Testis (tissue), 5 donors: ENCODE measurements at places on chromosomes 2 and 18. TPM values are rescaled to one million over a fixed set of nuclear protein-coding genes. Genes with fewer than 3 reads are reported as not detected.

DNA sequence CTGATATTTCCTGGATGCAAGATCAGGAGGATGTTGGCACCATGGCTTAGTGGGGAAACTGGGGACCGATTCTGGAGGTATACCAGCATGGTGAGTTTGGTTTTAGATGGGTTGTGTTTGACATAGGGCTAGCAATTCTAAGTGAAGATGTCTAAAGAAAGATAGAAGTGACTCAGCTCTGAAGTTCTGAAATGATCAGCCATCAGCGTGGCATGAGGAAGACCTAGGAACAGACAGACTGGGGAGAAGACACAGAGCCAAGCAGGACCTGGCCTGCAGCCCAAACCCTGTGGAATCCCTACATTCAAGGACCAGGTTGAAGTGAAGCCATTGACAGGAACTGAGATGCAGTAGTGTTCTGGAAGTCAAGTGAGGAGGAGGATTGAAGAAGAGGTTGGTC, 39.8 kb downstream of the HRH4 start:
- DNase-seq = no peak

DNA sequence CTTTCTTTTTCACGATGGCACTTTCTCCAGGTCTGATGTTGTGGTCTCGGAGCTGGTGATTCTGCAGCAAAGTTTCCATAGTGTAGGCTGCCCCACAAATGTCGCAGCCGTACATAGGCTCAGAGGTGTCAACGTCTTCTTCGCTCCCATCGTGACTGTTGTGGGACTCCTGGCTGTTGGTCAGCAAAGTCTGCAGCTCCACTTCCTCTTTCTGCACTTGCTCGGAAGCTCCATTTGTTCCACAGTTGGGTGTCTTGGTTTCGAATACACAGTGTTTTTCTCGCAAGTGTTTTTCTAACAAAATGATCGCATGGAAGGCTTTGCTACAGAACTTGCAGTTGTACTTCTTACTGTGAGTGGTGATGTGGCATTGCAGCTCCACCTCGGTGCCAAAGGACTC, 126.8 kb downstream of the ZNF521 start:
- DNase-seq = no peak

GRCh38 chr2:240584486-240585031, 2.0 kb upstream of the CAPN10 start:
- no peak for DNase-seq

DNA sequence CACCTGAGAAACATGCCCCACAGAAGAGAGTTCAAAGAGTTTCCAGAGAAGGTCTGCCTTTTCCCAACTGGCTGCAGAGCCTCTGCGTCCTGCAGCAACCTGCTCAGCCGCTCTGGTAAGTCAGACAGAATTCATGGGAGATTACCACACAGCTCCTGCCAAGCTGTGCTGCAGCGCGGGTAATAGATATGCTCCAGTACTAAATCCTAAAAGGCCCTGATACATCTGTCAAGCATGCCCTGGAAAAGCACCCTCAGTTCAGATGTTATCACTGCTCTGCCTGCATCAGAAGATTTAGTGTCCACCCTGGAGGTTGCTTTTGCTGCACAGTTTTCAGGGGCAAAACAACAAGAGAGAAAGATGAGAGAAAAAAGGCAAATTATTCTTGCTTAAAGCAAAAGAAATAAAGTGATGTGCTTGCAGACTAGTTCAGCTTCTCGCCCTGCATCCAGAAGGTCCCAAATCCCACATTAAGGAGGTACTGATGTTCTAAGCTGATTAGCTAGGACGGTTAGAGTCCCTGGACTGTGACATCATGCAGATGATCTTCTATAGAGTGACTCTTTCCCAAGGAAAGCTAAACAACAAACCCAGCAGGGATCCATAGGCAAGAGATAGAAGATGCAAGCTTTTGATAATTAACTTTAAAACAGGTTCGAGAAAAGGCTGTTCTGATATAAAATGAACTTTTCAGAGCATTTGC, 488.6 kb downstream of the BCL11A start:
- no peak for DNase-seq

- no peak for DNase-seq
These were observed 997.9 kb downstream of the TSN start for GRCh38 chr2:122753336-122753735.

DNA sequence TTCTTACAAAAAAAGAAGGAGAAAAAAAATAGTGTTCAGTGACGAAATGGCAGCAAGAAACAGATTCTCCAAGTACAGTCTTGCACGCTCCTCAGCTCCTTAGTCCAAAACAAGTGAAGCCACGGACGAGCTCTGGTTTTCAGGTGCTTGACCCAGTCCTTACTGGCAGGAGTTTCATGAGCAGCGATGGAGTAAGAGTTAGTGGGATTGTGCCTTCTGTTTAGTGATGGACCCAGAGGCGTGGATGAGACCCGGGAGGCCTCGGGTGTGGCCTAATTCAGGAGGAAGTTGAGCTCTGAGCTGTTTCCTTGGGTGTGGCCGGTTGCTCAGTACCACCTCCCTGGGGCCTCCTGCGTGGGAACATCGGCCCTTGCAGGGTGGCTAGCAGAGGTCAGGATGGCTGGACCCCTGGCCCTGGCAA, 52.0 kb downstream of the KIF5C start:
- peak; percentile 41 for DNase-seq

GRCh38 chr18:61551586-61551985, 218.4 kb downstream of the CDH20 start:
- peak; percentile 74 for DNase-seq

- DNase-seq = no peak
These were observed 79.8 kb upstream of the CCDC141 start for GRCh38 chr2:179129574-179130238.

DNA sequence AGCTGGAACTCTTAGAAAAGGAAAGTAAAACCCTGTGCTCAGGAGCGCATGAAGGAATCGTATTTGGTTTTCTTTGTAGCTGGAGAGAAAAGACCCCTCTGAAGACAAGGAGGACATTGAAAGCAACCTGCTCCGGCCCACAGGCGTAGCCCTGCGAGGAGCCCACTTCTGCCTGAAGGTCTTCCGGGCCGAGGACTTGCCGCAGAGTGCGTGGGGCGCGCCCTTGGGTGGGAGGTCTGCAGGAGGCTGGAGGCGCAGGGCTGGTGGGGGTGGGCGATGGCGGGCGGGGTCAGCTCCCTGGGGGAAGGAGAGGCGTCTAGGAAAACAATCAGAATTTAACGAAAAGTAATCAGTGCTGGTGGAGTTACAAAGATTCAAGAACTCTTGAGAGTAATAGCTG, 72.8 kb downstream of the DYSF start:
- no peak for DNase-seq

DNA sequence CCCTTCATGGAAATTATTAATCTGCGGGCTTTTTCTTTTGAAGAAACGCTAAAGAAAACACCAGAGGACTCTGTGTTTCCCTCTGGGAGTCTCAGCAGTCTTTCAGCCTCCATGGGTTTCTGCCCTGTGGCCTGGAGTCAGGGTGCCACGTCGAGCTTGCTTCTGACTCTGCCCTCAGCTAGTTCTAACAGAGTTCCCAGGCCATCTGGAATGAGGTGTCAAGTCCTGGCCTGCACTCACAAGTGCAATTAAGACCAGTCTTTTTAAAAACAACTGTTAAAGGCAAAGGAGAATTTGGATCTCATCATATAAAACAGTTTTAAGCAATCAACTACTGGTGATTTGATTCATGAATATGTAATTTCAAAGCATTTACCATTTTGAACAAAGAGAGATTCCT, 157.3 kb downstream of the RHBDD1 start:
- no peak for DNase-seq

DNA sequence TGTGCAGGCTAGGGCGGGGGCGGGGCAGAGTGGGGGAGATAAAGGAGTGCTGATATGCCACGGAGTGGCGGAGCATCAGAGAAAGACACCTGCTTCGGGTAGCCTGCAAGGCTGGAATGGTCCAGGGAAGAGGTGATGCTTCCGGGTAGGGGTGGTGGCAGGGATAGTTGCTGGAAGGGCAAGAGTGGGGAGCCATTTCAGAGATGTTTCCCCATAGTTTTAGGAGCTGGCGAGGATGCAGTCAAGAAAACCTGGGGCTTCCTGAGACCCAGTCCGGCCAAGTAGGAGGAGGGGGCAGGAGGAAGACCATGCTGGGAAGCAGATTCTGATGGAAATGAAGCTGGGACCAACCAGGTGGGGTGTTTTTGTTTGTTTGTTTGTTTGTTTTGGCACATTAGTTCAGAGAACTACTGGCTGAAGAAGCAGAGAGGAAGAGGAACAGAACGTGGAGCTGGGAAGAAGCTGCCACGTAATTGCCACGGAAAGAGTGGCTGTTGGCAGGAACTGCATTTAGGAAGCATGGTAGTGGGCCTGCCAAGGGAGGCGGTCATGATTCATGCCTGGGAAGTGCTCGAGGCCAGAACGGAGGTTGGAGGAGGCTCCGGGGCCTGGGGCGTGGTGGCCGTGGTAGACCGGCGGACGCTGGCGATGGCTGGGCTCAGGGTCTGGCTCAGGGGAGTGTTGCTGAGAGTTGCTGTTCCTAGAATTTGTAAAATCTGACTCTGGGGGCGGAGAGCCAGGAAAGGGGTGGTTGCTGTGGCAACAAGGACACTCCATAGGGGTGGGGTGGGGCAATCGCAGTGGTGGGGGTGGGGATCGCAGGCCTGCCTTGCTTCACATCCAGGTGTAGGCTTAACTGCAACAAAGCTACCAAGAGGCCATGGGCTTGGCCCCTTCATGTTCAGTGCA, 8.6 kb upstream of the INPP5D start:
- no peak for DNase-seq

DNA sequence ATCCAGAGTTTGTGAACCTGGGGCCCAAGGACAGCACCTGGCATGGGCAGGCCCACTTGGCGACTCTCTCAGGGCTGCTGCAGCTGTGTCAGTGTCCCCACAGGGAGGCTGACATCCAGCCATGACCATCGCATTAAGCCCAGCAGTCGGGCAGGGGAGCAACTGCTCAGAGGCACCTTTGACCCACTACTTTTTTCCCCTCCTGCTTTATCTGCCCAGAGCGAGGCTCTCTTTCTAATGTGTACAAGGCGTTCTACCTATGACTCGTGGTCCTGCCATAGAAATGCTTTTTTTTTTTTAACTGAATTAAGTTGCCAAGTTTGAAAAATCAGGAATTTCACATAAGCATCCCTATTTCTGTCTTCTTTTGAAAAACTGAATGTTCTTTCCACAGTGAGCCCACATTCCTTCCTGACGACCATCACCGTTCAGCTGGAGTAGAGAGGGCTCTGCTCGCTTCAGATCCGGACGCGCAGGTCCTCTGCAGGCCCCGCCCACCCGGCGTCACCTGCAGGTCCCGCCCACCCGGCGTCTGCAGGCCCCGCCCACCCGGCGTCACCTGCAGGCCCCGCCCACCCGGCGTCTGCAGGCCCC, 403 bp upstream of the CLUL1 start:
- peak; percentile 89 for DNase-seq

DNA sequence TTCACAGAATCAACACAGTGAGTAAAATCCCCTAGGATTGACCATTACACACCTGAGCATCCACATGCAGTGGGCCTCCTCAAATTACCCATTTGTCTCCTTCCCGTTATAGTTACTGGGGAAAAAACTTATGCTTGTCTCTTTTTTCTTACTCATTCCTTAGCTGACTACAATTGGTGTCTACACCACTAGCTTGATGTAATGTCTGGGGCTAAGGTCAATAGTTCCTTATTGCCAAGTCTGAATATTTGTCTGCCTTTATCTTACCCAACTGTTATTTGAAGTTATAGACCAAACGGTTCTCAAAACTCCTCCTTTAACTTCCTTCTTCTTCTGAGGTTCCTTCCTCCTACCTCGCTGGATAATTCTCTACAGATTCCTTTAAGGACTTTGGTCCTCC, 41.9 kb upstream of the TMEM17 start:
- no peak for DNase-seq

- DNase-seq = no peak
These were observed 269.3 kb upstream of the NCKAP5 start for GRCh38 chr2:133837441-133838094.

DNA sequence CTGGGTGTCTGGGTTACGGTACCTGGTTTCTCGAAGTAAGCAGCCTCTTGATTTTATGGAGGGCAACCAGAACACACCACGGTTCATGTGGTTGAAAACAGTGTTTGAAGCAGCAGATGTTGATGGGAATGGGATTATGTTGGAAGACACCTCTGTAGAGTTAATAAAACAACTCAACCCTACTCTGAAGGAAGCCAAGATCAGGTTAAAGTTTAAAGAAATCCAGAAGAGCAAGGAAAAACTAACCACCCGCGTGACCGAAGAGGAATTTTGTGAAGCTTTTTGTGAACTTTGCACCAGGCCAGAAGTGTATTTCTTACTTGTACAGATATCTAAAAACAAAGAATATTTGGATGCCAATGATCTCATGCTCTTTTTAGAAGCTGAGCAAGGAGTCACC, 279.8 kb downstream of the PLCL1 start:
- DNase-seq = no peak

DNA sequence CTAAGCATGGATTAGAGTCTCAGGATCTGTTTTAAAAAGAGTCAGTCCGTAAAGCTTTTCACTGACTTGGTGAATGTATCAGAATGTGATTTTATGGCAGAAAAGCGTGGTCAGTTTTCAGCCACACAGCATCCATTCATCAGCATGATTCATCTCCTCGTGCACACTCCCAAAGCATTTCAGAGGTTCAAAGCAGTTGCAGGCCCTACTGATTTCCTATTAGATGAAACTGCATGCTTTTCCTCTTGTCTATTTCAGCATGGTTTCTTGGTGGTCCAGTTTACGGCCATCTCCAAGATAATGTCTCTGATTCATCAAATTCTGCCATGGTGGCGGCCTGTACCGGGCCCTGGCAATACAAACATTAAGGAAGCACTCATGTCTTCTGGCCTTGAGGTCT, 4.8 kb upstream of the PARD6G start:
- DNase-seq = no peak

GRCh38 chr2:190365499-190366204, 22.3 kb downstream of the INPP1 start:
- DNase-seq = no peak

- no peak for DNase-seq
These were observed 53.1 kb downstream of the RAMP1 start for GRCh38 chr2:237912271-237913192.

GRCh38 chr2:221102896-221103688, 469.0 kb downstream of the EPHA4 start:
- no peak for DNase-seq

- DNase-seq = no peak
These were observed 163.4 kb upstream of the LRP1B start for GRCh38 chr2:142294225-142294624.

ADAM23 gene
- 14.5 TPM for polyA plus RNA-seq

PPM1B gene
- 50.7 TPM for polyA plus RNA-seq

TUBA3E gene
- polyA plus RNA-seq = 386 TPM

PLCD4 gene
- 13.9 TPM for polyA plus RNA-seq

SRD5A2 gene
- 1.8 TPM for polyA plus RNA-seq

RIT2 gene
- polyA plus RNA-seq = 0.82 TPM

PAIP2B gene
- polyA plus RNA-seq = 4.5 TPM

FAP gene
- polyA plus RNA-seq = 5.6 TPM

CIB4 gene
- 30.6 TPM for polyA plus RNA-seq

SPRED2 gene
- polyA plus RNA-seq = 11.3 TPM

CXCR1 gene
- 0.61 TPM for polyA plus RNA-seq

FOXD4L1 gene
- not detected for polyA plus RNA-seq
